WTC11 (cell line): ENCODE measurements at places on chromosomes 2 and 18.

DNA sequence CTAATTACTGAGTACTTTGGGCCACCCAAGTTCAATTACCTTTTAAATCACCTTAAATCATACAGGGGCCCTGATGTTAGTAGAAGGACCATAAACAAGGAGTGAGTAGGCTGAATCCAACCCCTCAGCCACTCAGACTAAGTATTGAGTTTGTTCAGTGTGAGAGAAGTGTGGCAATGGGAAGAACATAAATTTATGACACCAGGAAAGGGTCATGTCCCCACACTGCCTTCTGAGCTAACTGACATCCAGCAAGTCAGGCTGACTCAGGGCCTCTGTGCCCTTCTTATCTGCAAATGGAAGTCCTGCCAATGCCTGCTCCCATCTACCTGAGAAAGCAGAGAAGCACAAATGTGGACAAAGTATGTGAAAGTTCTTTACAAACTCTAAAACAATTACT is 12.9 kb downstream of the PLEKHM3 start:
- no peak for DNase-seq

- no peak for DNase-seq
These were observed 87.8 kb downstream of the SLC5A7 start for GRCh38 chr2:108074150-108074549.

DNA sequence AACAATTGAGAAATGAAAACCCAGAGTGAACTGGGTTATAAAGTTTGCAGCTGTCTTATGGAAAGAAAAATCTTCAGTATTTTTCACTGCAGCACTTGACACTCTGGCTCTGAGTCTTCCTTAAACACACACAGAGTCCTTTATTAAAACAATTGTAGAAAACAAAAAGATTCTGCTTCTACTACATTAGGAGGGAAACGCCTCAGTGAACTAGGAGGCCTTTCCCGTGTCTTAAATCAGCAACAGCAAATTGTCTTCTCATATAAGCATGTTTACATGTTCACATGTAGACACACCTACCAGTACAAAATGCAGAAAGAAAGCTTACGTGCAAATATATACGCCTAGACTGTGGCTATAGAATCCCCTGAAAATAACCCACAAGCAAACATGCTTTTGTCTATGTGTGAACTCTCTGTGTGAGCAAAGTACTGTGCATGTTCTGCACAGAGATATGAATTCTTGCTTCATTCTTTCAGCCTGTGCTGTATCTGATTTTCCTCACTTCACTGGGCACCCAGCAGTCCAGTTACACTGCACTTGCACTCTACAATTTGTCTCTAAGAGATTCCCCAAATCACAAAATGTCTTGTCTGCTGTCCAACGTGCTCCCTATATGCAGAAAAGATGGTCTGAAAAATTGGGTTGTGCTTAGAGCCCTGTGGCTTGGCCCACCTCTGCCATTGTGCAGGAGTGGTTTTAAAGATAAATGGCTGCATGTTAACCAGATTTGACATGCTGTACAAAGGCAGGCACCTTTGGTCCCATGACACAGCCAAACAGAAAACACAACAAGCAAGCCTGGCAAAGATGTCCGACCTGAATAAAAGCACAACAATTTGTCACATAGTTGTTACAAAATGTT is 24.5 kb downstream of the ZEB2 start:
- DNase-seq = no peak

DNA sequence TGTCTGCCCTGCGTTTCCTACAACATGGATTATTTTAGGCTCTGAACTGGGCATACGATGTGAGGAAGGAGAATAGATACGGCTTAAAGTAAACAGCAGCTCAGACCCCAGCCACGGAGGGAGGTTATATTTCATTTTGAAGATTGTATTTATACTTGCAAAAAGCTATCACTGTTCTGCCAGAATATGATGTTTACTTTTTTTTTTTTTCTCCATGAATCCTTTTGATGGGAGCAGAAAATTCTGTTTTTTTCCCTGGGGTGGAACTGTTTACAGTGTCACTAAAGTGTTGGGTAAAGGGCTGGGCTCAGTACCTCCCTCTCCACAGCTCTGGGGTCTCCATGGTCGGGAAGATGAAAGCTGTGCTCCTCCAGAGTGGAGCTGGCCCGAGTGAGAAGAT is 13.1 kb downstream of the PCARE start:
- DNase-seq = no peak

- DNase-seq = no peak
These were observed 195.7 kb downstream of the ZFP36L2 start for GRCh38 chr2:43030551-43031307.

- no peak for DNase-seq
These were observed 182.8 kb downstream of the ST6GAL2 start for GRCh38 chr2:106703161-106703560.

- no peak for DNase-seq
These were observed 111.7 kb upstream of the AGAP1 start for GRCh38 chr2:235382179-235382578.

DNA sequence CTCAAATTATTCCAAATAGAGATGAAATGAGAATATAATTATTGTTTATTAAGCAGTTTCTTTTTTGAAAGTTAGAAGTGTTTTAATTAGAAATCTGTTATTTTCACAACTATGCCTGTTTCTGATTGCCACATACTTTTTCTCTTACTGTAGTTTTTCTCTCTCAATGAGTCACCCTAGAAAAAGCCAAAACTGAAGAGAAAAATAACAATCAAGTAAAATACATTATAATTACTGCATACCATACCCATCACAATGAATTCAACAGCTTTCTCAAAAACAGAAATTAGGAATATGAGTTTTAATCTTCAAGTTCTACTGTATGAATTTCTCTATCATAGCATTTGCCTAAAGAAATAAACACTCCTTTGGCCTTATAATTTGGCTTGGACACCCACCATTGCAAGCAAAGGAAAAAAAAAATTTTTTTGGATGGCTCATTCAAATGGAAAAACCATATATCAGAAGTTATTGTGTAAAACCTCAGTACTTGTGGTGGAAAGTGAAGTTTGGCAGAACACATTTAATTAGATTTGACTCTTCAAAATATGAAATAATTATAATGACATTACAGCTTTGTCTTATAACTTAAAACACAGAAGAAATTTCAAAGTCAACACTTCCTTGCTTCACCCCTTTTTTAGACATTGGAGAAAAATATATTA is 138.5 kb downstream of the DYM start:
- no peak for DNase-seq

DNA sequence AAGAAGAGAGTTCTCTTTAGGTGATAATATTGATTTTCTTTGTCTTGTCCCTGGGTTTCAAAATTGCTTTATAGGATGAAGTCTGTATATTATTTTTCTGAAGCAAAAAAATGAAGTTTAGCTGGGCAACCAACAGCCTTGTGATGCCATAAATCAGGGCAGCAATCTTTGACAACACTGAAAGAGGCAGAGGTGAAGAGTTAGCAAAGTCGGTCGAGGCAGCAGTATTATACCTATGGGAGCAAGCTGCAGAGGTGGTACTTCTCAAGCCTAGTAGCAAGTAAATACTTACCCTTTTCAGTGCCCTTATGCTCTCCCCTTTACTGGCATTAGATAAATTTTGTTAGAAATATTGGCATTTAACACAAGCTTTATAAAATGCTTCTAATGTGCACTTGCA is 92.9 kb downstream of the NETO1 start:
- no peak for DNase-seq

GRCh38 chr2:9445089-9445488 is 21.6 kb downstream of the CPSF3 start:
- DNase-seq = no peak

GRCh38 chr2:236343400-236344161 is 79.4 kb upstream of the ASB18 start:
- DNase-seq = peak; percentile 72

DNA sequence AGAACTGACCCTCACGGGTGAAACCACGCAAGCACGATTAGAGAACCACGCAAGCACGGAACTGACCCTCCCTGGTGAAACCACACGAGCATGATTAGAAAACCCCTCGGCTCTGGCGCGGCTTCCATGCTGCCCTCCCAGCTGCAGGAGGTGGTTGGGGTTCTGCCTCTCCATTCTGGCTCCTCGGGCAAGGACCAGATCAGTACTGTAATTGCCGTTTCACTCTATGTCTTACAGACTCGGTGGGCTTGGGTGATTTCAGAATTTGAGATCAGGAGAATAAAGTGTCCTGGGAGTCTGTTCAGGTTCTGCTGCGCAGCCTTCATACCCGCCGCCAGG is 58.3 kb upstream of the KCNG2 start:
- DNase-seq = no peak

GRCh38 chr2:217551252-217551899 is 451.4 kb downstream of the TNS1 start:
- no peak for DNase-seq

GRCh38 chr2:44126106-44126797 is 42.4 kb upstream of the PPM1B start:
- no peak for DNase-seq

GRCh38 chr2:43333101-43333655 is 106.8 kb upstream of the ZFP36L2 start:
- DNase-seq = no peak

DNA sequence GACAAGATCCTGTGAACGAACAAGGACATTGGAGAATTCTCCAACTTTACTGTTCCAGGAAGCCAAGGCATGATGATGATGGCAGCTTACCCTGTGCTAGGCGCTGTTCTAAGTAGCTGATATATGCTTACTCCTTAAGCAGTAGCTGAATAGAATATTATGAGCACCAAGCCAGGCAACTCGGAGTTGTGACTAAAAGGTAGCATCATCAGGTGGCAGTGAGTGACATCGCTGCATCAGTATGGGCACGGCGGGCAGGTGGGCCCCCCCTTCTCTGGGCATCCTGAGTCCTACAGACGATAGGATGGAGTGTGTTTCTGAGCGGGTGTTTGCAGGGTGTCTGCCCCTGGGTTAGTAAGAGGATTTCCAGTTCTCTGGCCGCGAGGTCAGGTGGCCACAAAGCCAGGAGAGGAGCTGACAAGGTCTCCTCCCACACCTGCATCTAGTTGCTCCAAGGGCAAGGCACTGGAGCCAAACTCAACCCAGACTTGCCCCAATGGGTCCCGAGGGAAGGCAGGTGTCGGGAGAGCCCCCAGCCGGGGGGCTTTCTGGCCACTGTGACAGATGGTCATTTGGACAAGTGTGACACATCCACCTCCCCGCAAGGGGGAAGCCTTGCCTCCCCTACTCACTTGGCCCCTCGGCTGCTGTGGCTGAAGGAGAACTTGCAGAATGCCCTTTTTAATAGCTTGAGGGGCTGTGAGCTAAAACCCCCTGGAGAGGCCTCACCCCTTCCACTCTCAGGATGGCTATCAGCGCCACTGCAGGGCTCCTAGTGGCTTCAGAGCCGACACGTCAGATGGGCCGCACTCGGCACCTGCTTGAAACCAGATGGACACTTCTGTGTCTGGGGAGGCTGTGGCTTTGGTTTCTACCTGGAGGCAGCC is 55.5 kb downstream of the CRACDL start:
- DNase-seq = no peak

DNA sequence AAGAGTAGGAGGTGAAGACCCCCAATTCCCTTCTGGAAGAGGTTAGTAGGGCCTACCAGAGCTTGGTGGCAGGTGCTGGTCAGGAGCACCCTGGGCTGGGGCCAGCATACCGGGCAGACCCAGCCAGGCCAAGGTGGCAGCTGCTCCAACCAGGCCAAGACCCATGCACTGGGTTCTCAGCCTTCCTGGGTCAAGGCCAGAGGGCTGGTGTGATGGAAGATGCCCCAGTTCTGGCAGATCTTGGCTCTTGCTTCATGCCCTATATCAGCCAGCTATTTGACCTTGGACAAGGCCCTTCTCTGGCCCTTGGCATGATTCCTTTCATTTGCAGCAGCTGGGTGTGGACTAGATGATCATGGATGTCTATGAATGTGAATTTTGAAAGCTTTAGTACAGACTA is 57.7 kb downstream of the PRKCE start:
- no peak for DNase-seq

DNA sequence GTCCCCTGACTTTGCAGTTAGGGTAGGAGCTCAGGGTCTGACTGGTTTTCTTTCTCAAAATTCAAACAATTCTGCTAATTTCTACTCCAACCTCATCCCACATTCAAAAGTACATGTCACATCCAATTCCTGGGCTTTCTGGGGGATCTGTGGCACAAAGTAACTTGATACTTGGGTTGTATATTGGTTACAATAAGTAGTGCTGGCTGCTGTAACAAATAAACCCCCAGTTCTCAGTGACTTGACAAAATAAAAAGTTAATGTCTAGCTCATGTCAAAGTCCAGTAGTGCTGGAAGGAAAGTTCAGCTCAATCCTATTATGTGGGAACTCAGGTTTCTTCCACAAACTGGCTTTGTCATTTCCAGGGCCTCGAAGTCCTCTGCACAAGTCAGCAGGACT is 23.1 kb downstream of the LGALSL start:
- no peak for DNase-seq

- no peak for DNase-seq
These were observed 214.1 kb downstream of the AGPS start for GRCh38 chr2:177606636-177607035.

GRCh38 chr2:134336352-134336751 is 82.5 kb downstream of the MGAT5 start:
- no peak for DNase-seq

DNA sequence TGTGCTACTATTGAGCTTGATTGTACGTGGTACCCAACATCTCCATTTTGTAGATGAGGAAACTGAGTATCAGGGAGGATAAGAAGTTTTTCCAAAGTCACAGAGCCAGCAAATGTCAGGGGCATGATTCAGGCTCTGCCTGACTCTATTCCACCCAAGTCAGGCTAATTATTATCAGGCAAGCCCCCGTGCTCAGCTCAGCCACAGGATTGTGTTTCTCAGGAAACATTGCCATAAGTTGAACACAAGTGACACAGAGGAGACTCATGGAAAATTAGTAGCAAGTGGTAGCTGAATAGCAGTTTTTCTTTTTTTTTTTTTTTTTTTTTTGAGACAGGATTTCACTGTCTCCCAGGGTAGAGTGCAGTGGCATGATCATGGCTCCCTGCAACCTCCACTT is 260.5 kb downstream of the C1D start:
- no peak for DNase-seq

DNA sequence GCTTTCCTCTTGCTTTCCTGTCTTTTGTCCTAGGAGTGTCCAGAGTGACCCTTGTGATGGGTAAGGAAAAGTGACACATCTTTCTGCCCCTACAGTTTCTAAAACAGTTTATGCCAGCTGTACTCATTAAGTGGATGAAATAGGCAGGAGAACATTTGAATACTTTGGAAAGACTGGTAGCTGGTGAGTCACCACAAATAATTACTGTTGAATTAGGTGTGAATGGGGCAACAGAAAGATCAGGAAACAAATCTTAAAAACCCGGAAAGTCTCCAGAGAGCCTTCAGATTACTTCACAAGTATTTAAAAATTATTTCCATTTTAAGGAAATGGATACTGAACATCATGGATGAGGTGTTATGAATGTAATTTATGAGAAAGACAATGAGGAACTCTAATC is 278.5 kb downstream of the CLIP4 start:
- DNase-seq = no peak

- no peak for DNase-seq
These were observed 46.6 kb downstream of the ID2 start for GRCh38 chr2:8728305-8729015.

- no peak for DNase-seq
These were observed 104.6 kb downstream of the VIT start for GRCh38 chr2:36801088-36801487.
